ENCODE measurements at places on chromosomes 7 and 10.

- DNase-seq: no peak
These were observed 769 bp upstream of the TMEM248 start for GRCh38 chr7:66920256-66920655.

- DNase-seq: no peak
These were observed 198.9 kb downstream of the WDR37 start for GRCh38 chr10:1255118-1255517.

DNA sequence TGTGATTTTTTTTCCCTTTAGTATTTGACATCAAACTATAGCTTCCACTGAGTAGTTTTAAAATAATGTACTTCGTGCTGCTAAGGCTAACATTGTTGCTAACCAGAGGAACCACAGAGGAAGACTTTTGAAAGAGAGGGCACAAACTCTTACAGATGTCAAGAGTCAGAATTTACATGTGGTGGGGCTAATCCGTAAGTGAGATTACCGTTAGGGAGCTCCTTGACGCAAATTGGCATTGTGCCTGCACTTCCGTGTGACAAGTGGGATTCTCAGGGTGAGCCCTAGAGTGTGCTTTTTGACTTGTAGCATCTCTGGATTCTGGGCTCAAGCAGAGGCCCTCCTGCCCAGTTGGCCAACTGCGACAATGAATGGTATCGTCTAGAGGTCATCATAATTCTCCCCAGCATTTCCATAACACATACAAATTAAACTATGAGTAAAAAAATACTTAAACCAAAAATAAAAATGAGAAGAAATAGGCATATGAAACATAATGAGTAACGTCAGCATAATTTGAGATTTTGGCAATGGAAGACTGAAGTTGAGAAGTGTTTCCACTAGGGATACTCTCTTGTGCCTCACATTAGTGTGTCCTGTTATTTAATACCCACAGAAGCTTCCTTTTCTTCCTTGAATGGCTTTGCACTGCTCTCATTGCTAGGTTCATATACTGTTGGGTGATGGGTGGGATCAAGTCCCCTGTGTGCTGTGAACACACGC, 164.0 kb downstream of the SDK1 start:
- no peak for DNase-seq

- no peak for DNase-seq
These were observed 101.9 kb upstream of the TNRC18 start for GRCh38 chr7:5525271-5526099.

DNA sequence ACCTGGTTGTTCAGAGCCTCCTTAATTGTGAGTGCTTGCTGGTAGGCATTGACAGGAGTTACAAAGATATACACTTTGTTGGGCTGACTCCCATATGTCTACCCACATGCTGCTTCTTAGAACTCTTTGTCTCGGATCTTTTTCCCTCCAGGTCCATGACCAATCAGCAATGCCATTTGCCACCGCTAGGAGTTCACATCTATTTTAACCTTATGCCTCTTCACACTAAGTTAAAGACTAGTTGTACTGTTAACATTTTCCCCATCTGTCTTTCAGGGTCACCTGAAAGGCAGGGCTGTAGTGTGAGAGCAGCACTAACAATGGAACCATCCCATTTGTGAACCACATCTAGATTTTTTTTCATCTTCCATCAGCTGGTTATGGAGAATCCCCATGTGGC, 226.7 kb upstream of the NPY start:
- no peak for DNase-seq

DNA sequence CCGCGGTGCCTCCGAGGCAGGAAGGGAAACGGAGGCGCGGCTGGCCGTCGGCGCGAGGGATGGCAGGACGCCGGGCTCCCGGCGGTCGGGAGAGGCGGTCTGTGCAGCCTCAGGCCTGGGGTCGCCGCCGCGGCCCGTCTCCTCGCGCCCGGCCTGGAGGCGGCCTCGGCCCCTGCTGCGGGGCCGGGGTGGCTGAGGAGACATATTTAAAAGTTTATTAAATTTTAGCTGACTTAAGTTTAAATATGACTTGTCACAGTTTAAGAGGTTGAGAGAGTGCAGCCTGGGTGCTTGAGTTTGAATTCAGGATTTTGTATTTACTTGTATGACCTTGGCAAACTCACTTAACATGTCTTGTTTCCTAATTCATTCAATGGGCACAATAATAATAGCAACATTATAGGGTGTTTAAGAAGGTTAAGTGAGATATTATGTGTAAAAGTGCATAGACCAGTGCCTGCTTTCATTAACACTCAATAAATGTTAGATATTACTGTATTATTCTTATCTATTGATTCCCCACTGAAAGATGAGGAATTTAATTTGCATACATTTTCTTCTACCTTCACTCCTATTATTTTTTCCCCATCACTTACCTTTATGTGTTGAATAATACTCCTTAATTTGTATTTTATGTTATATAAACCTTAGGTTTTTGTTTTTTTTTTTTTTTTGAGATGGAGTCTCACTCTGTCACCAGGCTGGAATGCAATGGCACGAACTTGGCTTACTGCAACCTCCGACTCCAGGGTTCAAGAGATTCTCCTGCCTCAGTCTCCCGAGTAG, 718 bp downstream of the DYNC2I1 start:
- no peak for DNase-seq

DNA sequence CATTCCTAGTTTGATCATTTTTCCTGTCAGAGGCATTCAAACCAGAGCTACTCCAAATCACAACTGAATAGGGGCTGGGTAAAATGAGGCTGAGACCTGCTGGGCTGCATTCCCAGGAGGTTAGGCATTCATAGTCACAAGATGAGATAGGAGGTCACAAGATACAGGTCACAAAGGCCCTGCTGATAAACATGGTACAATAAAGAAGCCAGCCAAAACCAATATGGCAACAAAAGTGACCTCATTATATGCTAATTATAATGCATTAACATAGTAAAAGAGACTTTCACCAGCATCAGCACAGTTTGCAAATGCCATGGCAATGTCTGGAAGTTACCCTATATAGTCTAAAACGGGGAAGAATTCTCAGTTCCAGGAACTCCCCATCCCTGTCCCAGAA, 37.3 kb downstream of the TWIST1 start:
- DNase-seq: no peak

- no peak for DNase-seq
These were observed 84.4 kb downstream of the ZRANB1 start for GRCh38 chr10:125026036-125026931.

DNA sequence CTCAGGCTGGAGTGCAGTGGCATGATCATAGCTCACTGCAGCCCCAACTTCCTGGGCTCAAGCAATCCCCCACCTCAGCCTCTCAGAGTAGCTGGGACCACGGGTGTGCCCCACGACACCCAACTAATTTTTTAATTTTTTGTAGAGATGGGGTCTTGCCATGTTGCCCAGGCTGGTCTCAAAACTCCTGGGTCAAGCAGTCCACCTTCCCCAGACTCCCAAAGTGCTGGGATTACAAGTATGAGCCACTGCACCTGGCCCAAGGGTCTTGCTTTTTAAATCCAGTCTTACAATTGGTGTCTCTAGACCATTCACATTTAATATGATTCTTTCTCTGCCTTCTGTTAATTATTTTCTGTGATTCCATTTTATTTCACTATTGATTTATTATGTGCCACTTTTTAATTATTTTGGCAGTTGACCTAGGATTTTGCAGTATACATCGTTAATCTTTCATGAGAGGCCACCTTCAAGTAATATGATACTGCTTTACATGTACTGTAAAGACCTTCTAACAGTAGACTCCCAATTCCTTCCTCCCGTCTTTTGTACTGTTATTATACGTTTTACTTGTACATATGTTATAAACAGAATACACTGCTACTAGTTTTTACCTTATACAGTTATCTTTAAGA, 18.7 kb downstream of the MMP21 start:
- DNase-seq: no peak

DNA sequence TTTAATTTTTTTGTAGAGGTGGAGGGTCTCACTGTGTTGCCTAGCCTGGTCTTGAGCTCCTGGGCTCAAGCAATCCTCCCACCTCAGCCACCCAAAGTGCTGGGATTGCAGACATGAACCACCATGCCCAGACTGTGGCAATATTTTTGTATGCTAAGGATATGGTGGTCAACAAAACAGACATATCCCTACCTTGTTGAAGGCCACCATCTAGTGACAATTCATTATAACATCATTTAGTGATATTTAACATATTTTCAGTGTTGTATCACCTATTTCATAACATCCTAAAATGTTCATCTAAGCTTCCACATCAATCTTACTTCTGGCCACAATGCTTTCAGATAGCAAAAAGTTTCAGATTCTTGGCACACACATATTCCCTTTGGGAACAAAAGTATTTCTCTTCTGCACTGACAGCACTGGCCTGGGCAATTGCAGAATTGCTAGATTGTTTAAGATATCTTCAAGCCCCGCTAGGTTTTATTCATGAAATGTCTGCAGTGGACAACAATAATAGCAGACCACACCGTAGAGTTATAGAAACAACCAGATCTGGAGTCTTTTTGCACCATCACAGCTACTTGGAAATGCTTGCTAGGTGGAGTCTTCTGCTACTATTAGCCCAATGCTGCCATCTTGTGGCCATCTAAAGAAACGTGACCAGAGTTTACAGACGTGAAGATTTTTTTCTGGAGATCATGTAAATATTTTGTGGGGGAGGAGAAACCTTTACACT, 58.4 kb downstream of the DNAJC12 start:
- DNase-seq: peak; percentile 71

- no peak for DNase-seq
These were observed 166.1 kb upstream of the TCERG1L start for GRCh38 chr10:131477457-131478121.

Data from endothelial cell (in vitro differentiated cells).